ENCODE measurements at places on chromosomes 7 and 10.

DNA sequence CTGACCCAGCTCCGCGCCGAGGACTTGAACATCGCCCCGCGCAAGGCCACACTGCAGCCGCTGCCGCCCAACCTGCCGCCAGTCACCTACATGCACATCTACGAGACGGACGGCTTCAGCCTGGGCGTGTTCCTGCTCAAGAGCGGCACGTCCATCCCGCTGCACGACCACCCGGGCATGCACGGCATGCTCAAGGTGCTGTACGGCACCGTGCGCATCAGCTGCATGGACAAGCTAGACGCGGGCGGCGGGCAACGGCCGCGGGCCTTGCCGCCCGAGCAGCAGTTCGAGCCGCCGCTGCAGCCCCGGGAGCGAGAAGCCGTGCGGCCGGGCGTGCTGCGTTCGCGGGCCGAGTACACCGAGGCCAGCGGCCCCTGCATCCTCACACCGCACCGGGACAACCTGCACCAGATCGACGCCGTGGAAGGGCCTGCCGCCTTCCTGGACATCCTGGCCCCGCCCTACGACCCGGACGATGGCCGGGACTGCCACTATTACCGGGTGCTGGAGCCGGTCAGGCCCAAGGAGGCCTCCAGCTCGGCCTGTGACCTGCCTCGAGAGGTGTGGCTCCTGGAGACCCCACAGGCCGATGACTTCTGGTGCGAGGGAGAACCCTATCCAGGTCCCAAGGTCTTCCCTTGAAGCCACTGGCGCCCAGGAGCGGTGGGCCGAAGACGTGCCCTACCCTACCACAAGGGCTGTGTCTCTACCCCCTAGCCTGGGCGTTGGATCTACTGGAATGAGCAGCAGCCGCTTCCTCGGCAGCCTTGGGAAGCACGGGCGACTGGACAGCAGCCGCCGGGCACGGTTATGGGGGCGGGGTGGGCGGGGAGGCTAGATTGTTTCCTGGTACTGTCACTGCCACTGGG is 945 bp downstream of the ADO start:
- DNase-seq, result peak; percentile 29

DNA sequence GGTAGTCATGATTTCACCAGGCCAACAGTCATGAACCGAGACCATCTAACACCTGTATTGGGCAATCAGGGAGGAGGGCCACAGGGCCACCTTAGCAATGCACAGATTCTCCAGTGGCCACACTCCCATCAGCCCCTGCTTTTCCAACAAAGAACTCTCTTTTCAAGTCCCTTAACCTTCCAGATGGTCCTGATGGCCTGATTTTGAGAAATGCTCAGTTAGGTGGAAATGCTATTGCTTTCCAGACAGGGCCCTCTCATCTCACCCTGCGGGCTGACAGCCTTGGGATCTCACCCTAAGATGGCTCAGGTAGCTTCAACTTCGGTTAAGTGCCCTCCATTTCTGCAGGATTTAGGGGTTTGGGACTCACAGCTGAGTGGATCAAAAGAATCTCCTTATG is 131.9 kb upstream of the PRR15 start:
- DNase-seq, result no peak

DNA sequence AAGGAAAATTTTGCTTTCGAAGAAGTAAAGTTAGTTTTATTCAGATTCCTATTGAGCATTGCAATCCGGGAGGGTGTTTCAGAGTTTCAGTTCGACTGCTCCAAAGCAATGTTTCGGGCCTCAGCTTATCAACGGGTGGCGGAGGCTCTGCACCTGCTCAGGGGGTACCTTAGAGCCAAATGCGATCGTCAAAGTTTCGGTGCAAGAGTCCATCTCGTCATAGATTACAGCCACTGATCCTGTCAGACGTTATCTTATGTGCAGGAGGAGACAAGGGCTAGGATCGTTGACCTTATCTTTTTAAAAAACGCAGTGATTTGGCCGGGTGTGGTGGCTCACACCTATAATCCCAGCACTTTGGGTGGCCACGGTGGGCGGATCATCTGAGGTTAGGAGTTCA is 3.8 kb upstream of the COX19 start:
- DNase-seq, result no peak

- no peak for DNase-seq
Observed at GRCh38 chr10:3287572-3288445, 115.2 kb upstream of the PITRM1 start.

GRCh38 chr10:115998301-115998700 is 274.7 kb downstream of the GFRA1 start:
- DNase-seq, result no peak

- no peak for DNase-seq
Observed at GRCh38 chr10:48271047-48271730, 3.3 kb downstream of the FRMPD2 start.

GRCh38 chr7:70881167-70881847 is 250.6 kb upstream of the GALNT17 start:
- DNase-seq, result no peak

DNA sequence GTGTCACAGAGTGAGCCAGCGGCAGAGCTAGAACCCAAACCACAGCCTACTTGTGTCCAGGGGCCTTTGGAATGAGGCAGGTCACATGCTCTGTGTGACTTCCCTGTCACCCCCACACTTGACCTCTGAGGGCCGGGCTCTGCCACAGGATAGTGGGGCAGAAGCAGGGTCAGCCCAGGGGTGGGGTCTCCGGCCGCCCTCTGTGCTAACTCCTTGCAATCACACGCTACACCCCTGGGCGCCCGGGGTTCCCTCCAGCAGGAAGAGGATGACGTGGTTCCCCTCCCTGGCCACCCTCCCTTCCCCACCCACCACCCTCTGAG is 19.8 kb downstream of the TECPR1 start:
- DNase-seq, result no peak

DNA sequence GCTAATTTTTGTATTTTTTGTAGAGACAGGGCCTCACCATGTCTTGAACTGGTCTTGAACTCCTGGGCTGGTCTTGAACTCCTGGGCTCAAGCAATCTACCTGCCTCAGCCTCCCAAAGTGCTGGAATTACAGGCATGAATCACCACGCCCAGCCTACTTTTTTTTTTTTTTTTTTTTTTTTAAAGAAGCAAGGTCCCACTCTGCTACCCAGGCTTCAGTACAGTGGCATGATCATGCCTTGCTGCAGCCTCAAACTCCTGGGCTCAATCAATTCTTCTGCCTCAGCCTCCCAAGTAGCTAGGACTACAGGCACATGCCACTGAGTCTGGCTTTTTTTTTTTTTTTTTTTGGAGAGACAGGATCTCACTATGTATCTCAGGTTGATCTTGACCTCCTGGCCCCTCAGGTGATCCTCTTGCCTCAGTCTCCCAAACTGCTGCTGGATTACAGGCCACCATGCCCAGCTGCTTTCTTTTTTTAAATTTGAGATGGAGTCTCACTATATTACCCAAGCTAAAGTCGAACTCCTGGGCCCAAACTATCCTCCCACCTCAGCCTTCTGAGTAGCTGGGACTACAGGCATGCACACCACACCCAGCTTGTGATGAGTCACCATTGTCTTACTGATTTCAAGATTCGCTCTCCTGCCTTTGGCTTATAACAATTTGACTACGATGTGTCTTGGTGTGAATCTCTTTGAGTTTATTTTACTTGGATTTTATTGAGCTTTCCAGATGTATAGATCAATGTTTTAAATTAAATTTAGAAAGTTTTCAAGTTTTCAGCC is 9.0 kb downstream of the RPEL1 start:
- DNase-seq, result no peak

- no peak for DNase-seq
Observed at GRCh38 chr7:5397736-5398135, 25.9 kb downstream of the TNRC18 start.

DNA sequence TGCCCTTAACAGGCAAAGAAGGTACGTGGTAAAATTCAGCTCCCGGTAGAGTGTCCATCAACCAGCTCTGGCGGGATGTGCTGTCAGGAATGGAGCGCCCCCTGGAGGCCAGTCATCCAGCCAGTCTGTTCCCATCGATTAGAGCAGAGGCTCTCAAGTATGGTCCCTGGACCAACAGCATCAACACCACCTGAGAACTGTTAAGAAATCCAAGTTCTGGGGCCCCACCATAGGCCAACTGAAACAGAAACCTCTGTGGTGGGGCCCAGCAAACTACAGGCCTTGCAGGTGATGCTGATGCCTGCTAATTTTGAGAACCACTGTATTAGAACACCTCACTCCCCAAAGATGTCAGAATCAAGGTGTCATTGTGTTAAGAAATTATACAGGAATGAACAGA is 109.2 kb downstream of the DPY19L1 start:
- peak; percentile 66 for DNase-seq

DNA sequence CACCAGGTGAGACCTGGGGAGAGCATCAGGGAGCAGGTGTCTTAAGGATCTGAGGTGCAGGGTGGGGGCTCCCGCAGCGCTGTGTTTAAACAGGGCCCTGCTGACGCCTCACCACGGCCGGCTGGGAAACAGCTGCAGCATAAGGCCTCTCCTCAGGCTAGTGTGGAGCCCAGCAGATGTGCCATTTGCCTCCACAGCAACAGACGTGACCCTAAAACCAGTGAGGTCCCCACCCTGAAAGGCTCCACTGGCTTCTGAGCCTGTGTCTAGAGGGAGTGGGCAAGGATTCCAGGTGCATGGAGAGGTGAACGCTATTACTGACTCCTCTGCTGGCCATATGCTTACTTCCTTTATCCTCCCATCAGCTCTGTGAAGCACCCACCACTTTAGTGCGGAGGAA is 47.8 kb downstream of the SYPL1 start:
- DNase-seq, result no peak

GRCh38 chr10:23496727-23497126 is 57.9 kb downstream of the OTUD1 start:
- DNase-seq, result no peak
